ENCODE measurements at places on chromosomes 5 and 9.
A peak's percentile ranks its signal among the peaks of the same experiment; 100 is the strongest.

GRCh38 chr9:136964171-136964689 is 12.2 kb downstream of the LCN12 start:
- no peak for ATAC-seq

- no peak for ATAC-seq
Measured at GRCh38 chr9:82949203-82949602, 113.7 kb downstream of the RASEF start.

DNA sequence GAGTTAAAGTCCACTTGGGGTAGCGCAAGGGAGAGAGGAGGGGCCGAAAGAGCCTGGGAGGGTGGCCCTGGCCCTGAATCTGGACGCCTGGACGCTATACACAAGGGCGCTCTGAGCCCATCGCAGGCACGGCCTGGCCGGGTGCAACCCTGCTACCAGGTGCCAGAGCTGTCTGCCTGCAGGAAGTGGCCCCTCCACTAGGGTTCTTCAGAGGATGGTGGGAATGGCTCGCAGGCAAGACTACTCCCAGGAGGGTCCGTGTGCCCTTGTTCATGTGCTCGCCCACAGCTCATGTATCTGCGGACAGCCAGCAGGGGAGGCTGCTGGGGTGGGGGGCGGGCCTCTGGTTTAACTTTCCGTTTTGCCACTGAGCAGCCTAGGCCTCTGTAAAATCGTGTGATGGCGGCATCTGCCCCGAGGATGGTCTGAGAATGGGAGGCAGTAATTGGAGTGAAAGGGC is 1.4 kb upstream of the NKD2 start:
- ATAC-seq = no peak

DNA sequence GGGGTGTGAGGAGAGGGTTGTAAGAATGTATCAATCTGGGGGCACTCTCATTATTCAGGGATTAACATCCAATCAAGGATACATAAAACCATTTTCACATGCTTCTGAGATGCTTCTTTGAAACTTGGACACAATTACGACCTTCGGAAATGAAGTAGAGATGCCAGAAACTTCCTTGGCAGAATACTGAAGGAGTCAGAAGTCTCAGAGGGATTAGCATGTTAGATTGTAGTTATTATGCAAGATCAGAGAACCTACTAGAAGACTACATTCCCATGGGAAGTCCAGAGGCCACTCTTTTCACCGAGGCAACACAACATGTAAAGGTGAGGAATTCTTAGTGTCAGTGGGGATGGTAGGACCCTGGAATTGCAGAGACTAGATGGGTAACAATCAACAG is 5.1 kb upstream of the SLC22A4 start:
- ATAC-seq = no peak

DNA sequence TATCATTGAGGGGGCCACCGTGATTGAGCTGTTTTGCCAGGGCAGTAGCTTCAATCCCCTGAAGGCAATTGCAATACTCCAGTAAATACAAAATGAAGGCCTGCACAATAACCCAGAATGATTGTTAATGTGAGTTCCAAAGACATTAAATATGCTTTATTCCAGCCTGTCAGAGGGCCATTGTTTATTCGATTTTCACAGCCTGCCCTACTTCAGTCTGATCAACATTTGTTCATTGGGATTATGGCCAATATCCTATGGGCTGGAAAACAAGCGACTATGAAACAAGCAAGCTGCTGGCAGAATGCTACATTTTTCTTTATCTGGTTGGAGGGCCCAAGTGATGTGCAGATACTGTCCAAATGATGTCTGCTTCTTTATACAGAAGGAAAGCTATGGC is 543.1 kb downstream of the TLE1 start:
- ATAC-seq = no peak

- no peak for ATAC-seq
Measured at GRCh38 chr5:80435476-80435875, 27.6 kb downstream of the ZFYVE16 start.

DNA sequence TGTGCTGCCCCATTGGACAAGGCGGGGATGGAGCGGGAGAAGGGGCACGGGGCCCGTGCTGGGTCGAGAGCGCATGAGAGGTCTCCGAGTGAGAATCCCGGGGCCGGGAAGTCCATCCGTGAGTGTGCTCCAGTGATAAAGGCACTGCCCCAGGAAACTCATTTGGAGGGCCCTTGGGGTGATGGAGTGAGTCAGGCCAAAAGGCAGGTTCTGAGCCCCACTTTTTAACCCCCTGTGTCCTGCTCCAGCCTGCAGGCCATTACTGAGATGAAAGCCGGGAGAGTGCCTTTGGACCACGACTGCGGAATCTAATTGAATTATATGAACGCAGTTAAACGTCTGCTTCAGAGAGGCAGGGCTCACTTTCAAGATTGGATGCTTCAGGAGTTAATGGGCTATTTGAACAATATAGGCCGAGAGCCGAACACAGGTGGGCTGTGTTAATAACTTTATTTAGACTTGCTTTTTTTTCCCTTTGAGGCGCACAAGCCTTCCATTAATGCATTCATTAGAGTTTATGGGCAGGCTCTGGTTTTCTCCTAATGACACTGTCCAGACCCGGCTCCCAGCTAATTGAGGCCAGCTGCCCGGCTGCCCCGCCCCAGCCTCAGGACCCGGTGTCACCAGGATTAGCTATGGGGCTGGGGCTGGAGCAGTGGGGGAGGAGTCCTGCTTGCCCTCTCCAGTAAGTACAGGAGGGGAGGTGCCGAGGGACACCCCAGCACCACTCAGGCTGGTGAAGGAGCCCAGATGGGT is 79.1 kb upstream of the LMX1B start:
- peak; percentile 81 for ATAC-seq

DNA sequence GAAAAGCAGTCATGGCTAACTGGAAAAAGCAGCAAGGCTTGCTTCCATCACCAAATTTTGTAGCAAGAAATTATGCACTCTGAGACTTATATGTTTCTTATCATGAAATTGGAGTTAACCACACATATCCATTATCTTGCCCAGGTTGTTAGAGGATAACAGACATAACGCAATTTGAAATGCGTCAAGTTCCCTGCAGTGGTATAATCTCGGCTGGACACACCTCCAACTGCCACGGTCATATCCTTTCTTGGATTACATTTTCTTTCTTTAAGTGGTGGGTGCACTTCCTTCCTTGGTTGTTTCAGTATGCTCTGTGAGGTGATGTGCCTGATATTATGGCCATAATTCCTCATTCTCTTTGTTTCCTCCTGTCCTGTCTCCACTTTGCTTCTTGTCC is 695.0 kb upstream of the DMAC1 start:
- no peak for ATAC-seq

GRCh38 chr9:128499920-128500319 is 4.6 kb upstream of the GLE1 start:
- no peak for ATAC-seq

GRCh38 chr5:3373391-3373790 is 222.2 kb upstream of the IRX1 start:
- no peak for ATAC-seq

DNA sequence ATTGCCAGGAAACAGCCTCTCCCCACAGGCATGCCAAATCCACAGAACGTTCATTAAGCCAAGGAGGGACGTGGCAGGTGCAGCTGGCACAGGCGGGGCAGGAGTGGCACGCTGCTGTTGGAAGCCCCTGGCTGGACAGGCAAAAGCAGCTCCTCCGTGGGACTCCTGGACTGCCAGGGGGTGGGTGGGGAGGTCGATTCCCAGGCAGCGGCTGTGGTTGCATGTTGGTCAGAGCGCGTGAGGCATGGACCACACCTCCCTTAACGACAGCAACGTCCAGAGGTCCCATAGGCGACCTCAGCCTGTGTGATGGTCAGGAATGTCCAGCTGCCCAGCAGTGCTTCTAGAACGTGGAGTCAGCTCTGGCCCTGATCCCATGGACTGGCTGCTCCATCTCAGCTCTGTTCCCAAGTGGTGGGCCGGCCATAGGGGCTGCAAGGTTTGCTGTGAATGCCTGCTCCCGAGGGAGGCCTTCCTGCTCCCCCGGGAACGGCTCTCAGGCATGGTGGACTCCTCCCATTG is 6.9 kb downstream of the SLC6A19 start:
- ATAC-seq = no peak

- no peak for ATAC-seq
Measured at GRCh38 chr5:134791580-134791979, 33.0 kb downstream of the DDX46 start.

Measured in SK-N-SH treated with all-trans-retinoic acid at 6 μM for 48 hours (cell line).